ENCODE measurements at places on chromosomes 1 and 21.

- no peak for DNase-seq
Observed at GRCh38 chr1:32111789-32112188, 3.9 kb downstream of the KPNA6 start.

- no peak for DNase-seq
Observed at GRCh38 chr1:147211577-147211976, 13.6 kb downstream of the FMO5 start.

GRCh38 chr1:3217181-3217641 lies 148.2 kb downstream of the PRDM16 start:
- DNase-seq = no peak

GRCh38 chr1:8652467-8653046 lies 164.9 kb downstream of the RERE start:
- DNase-seq = no peak

DNA sequence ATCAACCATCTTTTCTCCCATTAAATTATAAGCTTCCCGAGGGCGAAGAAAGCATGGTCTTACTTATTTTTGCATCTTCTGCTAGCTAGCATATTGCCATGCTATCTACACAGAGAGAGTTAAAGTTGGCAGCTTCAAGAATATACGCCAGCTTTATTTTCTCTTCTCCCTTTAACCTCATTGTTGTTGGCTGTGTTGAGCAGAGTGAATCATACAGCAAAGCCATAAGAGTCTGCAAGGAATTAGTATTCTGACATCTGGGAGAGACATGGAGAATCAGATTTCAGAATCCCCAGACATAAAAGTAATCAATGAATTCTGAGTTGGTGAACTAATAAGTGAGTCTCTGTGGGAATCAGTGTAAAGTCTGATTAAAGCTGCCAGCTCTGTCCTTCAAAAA lies 649.6 kb upstream of the PTBP2 start:
- no peak for DNase-seq

DNA sequence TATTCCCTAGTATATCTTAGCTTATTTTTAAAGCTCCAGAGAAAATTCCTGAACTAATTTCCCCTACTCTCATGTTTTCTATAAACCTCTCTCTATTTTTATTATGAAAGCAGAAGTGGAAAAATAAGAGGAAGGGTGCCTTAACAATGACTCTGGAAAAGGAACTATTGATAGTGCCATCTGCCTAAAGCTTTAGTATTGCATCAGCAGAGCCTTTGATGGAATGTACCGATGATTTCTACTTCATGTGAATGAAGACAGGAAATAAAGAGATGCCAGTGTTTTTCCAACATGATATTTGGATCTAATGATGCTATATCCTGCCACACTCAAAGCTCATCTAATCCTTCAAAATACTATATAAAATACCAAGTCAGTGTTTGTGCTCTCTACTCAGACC lies 35.1 kb downstream of the TNFSF18 start:
- no peak for DNase-seq

GRCh38 chr21:46421756-46422555 lies 36.7 kb upstream of the DIP2A start:
- no peak for DNase-seq

- DNase-seq = no peak
Observed at GRCh38 chr1:198436276-198436675, 104.2 kb downstream of the ATP6V1G3 start.

- no peak for DNase-seq
Observed at GRCh38 chr21:45923146-45923545, 58.4 kb upstream of the COL6A1 start.

- DNase-seq = no peak
Observed at GRCh38 chr1:171999756-172000155, 158.5 kb downstream of the DNM3 start.

DNA sequence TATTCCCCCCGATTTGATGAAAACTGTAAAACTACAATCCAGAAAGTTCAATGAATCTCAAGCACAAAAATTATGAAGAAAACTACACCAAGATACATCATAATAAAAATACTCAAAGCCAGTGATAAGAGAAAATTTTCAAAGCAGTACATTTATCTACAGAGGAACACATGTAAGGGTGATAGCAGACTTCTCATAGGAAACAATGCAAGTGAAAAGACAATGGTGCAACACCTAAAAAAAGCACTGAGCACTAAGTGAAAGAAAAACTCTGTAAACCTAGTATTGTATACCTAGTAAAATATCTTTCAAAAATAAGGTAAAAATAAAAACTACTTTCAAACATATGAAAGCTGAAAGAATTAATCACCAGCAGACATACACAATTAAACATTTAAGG lies 76.1 kb upstream of the IRF2BP2 start:
- no peak for DNase-seq

DNA sequence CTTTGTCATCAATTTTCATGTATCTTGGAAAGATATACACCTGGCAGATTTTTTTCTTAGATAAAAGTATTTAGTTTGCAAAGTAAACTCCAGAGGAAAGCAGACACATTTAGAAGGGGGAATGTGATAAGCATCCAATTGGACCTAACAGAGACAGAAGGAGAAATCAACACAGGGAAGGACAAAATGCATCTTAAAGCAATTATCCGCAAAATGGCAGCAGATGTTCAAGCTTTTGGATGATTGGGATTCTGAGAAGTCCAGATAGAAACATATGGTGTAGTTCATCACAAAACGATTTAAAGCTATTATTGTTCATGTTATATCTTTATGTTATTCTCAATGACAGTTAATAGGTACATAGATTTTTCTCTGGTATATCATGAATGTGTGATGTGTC lies 1153.1 kb upstream of the B3GALT2 start:
- no peak for DNase-seq

DNA sequence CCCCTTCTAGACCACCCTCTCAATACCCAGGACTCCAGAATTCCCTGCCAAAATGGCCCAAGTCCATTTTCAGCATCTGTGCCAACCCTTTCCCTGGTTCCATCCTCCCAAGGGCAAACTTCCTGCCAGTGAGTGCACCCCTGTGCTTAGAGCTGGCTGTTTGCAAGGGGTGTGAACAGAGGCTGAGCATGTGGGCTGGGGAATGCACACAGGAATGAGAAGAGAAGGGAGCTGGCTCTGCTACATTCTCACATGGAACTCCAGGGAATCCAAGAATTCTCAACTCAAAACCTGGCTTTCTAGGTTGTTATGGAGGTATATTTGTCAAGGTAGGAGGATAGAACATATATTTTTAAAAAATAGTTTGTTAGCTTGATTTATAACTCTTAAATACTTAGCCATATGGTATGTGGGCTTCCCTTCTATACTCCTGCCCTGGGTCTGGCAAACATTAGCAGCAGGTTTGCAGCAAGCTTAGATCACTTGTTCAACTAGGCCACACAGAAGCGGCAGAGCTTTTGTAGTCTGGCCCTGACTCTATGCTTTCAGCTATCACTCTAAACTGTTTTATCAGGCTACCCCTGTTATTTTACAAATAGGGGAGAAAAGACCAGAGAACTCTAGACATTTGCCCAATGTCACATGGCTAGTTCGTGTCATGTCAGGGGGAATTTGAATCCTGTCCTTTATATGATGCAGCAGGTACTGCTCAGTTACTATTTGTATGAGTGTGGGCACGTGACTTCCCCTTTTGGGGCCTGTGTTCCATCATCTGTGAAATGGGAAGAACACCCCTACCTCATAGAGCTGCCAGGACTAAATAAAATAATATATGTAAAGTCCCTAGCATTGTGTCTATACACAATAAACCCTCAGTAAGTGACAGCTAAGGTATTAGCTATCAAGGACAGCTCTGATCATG lies 8.1 kb upstream of the STMN1 start:
- no peak for DNase-seq

DNA sequence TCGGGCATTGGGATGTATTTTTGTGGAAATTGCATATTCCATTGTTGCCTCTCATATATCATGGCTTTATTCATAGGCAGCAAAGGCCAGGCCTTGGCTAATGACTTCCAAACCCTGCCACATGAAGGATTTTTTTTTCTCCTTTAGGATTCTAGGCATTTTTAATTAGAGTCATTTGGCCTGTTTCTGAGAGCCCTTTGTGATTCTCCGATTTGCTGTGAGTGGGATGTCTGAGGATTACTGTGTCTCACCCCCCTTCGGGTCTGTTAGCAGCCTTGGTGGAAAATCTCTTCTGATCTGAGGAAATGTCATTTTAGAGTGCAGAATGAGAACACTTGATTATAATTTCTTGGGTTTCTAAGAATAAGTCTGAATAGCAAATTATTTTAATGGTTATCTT lies 253.5 kb downstream of the NTNG1 start:
- DNase-seq = no peak

DNA sequence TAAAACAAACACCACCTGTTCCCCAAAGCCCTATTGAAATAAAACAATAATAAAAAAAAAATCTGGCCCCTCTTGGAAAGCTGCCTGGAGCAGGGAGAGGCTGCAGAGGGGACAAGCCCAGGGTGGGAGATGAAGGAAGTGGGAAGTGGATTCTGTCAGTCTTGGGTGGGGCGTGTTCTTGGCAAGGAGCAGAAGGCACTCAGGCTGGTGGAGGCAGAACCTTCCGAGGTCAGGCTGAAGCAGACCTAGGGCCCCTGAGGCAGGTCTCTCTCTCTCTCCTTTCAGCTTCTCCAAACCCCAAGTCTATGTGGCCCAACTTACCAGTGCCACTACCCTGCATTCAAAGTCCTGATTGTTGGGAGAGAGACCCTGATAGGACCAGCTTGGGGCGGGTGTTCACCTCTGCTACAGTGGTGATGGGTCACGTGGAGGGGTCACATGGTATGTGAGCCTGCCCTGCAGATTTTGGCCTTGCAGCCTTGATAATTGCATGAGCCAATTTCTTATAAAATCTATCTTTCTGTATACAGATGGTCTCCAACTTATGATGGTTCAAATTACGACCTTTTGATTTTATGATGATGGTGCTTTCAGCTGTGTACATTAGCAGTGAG lies 145.4 kb upstream of the C1orf174 start:
- no peak for DNase-seq

- no peak for DNase-seq
Observed at GRCh38 chr1:101139821-101140718, 96.7 kb upstream of the S1PR1 start.

- DNase-seq = no peak
Observed at GRCh38 chr1:188906921-188907641, 1570.6 kb downstream of the BRINP3 start.

DNA sequence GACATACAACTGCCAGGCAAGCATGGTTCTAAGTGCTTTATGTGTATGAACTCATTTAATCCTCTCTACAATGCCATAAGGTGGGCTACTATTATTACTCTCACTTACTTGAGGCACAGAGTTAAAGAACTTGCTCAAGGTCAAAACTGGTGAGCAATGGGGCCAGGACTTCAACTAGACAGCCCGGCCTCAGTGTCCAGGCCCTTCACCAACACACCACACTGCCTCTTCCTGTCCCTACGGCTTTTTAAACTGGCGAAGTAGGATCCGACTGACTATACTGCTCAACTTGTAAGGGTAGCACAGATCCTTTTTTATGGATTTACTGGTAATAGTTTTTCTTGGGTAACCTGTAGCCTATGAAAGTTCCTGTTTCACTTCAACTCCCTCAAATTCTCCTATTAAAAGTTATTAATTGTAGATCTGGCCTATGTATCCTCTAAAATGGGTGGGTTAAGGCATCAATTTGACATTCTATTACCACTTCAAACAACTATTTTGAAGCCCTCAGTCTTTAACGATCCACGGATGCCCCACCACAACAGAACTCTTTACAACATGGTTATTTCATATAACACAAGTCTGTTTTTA lies 4.3 kb downstream of the ERRFI1 start:
- DNase-seq = no peak

- no peak for DNase-seq
Observed at GRCh38 chr1:21961799-21962198, 15.0 kb upstream of the CELA3B start.

DNA sequence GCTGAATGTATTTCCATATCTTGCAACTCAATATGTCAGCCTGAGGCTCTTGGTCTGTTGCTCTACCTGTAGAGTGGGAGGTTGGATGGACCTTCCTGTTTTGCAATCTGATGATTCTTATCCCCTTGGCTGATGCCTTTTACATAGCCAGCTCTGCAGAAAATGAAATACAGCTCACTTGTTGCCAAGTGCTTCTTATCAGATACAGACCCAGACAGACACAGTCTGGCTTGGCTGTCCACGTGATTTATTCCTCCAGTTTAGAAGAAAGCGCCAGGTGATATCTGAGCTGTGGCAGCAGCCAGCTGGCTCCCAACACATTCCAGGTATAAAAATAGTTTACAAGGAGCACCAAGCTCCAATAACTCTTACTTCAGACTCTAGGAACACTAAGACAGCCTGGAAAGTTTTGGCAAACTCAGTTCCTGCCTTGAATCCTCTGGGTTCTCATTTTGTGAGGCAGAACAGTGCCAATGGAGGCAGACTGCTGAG lies 479.2 kb upstream of the USP24 start:
- peak; percentile 34 for DNase-seq

DNA sequence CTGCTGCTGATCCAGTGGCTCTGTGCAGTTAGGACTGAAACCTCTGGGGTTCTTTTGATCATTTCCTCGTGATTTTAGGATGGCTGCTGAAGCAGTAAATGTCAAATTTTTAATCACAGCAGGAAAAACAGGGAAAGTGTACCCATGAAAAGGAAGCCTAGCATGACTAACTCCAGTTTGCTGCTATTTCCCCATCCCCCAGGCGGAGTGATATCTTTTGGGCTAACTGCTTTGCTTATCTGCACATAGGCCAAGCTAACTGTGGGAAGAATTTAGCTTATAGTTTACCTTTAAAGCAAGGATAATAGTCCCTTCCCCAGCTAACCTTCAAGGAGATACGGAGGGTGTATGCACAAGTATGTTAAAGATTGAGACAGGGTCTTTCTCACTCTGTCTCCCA lies 149.8 kb upstream of the TNR start:
- DNase-seq = no peak

DNA sequence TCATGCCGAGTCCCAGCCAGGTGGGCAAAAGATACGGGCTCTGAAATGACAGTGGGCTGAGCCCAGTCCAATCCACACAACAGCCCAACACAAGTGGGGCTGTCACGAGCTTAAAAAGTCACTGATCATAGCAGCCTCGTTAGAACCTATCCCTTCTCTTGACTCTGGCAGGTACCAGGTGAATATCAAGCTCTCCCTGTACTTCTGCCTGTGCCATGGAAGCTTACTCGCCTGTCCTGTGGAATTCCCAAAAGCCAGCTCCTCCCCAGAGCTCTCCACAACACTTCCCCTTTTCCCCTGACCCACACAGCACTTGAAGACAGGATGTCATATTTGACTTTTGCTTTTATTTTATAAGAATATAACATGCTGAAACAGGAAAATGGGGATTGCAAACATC lies 5.9 kb downstream of the RGS16 start:
- DNase-seq = no peak

DNA sequence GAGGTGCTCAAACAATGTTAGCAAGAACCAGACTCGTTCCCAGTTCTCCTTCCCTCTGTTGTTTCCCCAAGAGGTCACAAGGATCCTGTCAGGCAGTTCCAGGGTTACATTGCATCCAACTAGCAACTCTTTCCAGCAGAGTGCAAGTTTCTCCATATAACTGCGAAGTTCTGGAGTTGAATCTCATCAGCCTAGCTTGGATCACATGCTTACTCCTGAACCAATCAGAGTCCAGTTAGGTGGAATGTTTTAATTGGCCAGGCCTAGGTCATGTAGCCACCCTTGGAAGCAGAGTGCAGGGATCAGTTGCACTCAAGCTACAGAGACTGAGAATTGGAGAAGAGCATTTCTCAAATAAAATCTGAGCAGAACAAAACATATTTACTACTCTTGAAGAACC lies 15.9 kb upstream of the PIK3R3 start:
- DNase-seq = no peak
